Left colon (tissue), 2 donors: ENCODE measurements at places on chromosomes 13 and 19.
A peak's percentile ranks its signal among the peaks of the same experiment; 100 is the strongest.

DNA sequence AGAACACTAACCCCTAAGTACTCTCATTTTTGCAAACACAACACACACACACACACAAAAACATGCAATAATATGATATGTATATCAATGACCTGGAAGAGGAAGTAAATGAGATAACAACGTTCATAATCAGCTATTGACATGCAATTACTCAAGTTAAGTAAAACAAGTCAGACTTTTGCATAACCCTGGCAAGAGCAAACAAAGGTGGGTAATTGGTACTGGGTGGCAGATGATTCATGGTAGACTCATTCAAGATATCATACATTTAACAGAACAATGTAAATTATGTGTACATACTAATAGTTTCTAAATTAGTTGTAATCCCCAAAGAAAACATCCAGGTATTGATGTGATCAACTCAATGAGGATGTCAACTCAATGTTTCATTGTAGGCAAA, 508.8 kb downstream of the DACH1 start:
- no peak for DNase-seq

DNA sequence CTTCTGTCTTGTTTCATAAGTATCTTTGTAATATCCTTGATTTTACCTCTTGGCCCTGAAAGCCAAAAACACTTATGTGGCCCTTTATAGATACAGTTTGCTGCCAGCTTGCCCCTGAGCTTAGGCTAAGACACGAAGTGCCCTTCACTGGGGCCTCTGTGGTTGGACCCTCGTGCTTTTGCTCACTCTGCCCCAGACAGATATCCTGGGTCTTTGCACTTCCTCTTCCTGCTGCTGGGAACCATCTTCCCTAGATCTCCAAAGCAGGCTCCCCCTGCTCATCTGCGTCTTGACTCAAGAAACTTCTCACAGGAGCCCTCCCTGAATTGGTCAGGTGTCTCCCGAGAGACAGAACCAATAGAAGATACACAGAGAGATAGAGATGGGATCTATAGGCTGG, 2.0 kb upstream of the TNFSF14 start:
- no peak for DNase-seq

GRCh38 chr19:478976-479375, 17.3 kb upstream of the MADCAM1 start:
- no peak for DNase-seq

DNA sequence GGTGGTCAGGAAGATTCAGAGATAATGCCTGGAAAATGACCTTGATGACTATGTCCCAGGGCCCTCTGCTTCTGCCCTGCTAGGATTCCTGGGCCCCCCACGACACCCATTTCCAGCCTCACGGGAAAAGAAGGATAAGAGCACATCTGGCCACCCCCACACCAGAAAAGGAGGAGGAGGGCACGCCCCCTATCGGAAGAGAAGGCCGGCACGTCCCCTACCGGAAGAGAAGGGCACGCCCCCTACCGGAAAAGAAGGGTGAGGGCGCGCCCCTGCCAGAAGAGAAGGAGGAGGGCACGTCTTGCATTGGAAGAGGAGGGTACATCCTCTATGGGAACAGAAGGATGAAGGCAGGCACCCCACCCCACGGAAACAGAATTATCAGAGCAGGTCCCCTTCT, 84.3 kb downstream of the IER2 start:
- peak; percentile 81 for DNase-seq

- DNase-seq = peak; percentile 94
Measured at GRCh38 chr19:1261798-1262622, 7.1 kb upstream of the CIRBP start.

GRCh38 chr13:50687545-50687944, 155.9 kb downstream of the DLEU7 start:
- no peak for DNase-seq

- DNase-seq = no peak
Measured at GRCh38 chr13:73331556-73331955, 272.8 kb downstream of the KLF5 start.

DNA sequence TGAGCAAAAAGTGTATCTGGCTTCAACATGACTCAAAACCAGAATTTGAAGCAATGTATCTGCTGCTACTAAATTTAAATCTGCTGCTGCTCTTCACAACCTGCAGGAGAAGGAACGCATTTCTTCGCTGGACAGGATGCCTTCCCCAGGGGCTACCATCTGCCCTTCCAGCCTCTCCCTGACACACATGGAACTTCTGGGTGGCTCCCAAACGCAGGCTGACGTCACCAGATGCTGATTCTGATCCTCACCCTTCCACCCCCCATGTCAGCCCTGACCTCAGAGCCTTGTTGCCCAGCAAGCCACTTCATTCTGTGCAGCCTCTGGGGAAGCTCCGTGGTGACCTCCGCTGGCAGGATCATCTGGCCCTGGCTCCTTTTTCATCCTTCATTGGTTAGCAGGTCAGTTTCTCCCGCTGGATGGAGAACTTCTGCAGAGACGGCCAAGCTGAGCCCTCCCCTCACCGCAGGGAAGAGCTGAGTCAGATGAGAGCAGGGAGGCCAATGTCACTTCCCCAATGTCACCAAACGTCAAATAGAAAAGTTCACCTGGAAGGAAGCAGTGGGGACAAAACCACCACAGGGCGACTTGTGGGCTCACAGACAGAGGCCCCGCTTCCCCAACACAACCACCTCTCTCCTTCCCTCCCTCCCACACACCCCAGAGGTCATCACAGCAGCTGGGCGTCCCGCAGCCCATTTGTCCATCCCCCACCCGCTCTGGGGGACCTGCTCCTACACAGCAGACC, 14.0 kb upstream of the RAB20 start:
- DNase-seq = no peak

DNA sequence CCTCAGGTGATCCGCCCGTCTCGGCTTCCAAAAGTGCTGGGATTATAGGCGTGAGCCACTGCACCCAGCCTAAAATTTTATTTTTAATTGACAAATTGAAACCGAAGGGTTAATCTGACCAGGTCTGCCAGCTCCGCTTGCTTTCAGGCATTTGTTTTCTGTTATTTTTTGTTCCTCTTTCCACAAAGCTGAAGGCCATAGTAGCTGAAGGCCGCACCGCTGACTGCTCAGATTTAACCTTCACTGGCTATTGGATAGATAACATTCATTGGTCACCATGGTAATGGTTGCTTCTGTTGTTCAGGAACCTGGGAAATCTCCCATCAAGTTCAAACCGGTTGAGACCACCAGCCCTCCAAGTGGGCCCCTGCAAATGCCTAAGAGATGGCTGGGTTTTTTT, 124.5 kb upstream of the USP29 start:
- DNase-seq = no peak

DNA sequence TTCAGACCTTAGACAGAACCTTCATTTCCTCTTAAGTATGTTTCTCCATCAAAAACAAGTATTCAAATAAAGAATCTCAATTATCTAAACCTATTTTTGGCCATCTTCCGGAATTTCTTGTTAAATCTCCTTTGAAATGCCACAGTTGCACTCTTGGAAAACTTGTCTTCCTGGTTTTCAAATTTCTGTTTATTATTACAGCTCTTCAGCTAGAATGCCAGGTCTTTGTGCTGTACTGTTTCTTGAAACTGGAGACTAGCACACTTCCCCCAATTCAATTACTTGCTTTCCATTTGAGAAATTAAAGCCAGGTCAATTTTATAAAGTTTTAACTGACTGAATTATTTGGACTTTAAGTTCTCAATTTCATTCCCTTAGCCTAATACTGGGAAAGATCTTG, 10.2 kb downstream of the KCNRG start:
- no peak for DNase-seq

DNA sequence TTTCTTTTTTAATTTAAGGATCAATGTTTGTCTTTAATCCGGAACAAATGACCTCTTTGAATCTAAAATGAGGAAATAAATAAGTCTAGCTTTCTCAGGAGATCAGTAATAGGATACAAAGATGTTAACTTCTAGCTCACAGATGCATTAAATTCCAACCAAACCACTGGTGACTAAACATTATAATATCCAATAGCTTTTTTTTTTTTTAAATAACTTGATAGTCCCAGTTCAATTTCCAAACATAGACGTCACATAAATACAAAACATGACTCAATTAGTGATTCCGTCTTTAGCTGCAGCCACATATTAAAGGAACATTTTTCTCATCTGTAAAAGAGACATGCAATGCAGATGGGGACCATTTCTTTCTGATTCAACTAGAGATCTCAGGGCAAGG, 390.5 kb upstream of the PCDH9 start:
- no peak for DNase-seq

DNA sequence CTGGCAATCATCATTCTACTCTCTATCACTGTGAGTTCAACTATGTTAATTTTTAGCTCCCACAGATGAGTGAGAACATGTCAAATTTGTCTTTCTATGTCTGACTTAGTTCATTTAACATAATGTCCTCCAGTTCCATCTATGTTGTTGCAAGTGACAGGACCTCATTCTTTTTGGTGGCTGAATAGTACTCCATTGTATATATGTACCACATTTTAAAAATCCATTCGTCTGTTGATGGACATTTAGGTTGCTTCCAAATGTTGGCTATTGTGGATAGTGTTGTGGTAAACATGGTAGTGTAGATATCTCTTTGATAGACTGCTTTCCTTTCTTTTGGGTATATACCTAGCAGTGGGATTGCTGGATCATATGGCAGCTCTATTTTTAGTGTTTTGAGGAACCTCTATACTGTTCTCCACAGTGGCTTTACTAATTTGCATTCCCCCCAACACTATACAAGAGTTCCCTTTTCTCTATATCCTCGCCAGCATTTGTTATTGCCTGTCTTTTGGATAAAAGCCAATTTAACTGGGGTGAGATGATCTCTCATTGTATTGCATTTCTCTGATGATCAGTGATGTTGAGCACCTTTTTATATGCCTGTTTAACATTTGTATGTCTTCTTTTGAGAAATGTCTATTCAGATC, 124.1 kb downstream of the PCCA start:
- no peak for DNase-seq
